Activated effector memory CD4-positive, alpha-beta T cell treated with Interleukin-2 at 50 U/mL for 16 hours (primary cell): ENCODE measurements at places on chromosomes 4 and X.
A peak's percentile ranks its signal among the peaks of the same experiment; 100 is the strongest.

DNA sequence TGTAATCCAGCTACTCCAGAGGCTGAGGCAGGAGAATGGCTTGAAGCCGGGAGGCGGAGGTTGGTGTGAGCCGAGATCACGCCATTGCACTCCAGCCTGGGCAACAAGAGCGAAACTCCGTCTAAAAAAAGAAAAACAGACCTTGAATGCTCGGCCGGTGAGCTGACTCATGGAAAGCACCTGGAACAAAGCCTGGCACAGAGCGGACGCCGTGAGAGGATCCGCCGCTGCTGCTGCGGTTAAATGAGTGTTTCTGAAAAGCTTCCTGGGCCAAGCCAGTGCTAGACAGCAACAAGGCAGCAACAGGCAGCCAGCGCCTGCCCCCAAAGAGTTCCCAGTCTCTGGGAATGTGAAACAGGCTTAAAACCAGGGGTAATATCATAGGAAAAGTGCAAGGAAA, 186.4 kb downstream of the AFAP1 start:
- DNase-seq, result no peak

- DNase-seq, result no peak
These were observed 32.4 kb upstream of the KIT start for GRCh38 chr4:54625391-54625790.

DNA sequence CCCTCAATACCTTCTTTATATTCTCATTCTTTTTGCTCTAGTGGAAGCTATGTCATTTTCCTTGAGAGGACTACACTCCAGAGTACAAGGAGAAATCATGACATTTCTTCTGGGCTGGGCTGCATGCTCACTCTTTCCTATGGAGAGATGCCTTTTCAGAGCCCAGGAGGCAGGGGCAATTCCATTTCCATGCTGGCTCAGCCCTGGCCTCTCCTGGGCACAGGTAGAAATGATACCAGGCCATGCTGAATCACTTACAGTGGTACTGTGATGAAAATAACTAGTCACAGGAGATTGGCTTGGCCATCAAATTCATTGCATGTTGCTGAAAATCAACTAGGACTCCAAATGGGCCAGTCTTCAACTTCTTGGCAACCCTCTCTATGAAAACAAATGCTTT, 34.0 kb upstream of the PPARGC1A start:
- DNase-seq, result no peak

DNA sequence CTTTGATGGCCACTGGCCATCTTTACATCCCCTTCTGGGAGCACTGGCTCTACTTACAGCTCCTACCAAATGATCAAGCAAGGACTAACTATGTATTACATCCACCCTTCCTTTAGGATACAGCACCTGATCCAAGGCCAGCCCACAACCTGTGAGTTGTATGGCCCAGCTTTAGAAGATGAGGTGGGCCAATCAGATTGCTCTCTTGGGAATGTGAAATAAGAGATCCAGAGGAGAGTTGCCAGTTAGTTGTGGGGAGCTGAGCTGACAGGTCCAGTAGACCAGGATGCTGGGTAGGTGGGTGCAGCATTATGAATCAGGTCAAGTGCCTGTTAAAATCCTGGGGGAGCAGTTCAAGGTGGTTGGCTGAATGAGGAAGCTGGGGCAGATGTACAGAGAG, 111.5 kb downstream of the GNL3L start:
- DNase-seq, result no peak

DNA sequence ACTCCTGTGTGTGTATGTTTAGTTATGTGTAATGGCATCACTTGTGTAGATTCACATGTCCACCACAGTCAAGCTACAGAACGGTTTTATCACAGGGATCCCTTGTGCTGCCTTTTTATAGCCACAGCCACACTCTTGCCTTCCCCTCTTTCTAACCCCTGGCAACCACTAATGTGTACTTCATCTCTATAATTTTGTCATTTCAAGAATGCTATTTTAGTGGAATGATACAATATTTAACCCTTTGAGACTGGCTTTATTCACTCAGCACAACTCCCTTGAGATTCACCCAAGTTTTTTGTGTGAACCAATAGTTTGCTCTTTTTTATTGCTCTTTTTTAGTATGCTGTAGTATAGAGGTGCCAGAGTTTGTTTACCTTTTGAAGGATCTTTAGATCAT, 112.1 kb downstream of the CDKL5 start:
- DNase-seq, result no peak

DNA sequence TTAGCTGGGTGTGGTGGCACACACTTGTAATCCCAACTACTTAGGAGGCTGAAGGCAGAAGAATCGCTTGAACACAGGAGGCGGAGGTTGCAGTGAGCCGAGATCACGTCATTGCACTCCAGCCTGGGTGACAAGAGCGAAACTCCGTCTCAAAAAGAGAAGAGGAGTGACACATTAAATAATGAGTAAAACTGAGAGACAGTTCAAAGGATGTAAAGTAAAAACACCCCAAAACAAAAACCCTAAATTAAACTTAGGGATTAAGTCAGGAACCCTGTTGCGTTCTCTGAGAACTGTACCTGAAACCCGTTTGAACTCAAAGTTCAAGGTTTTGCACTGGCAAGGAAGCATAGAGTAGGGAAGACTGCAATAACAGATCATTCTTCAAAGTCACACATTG, 141.7 kb downstream of the BRWD3 start:
- DNase-seq, result no peak

- no peak for DNase-seq
These were observed 32.9 kb downstream of the CHM start for GRCh38 chrX:86014421-86014820.

DNA sequence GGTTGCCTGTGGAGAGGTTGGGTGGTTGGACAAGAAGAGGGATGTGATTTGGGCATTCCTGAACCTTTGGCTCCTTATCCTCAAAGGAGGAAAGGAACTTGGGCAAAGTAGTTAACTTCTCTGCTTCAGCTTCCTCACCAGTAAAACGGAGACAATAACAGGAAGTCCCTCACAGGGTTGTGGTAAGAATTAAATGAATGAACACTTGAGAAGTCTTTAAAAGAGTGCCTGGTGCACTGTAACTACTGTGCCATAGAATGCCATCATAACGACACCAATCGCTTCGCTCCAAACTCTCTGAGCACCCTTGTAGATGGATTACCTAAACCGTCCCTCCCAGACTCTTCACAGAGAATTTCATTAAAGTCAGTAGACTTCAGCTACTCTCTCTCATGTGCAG, 10.5 kb downstream of the ZCCHC18 start:
- no peak for DNase-seq

GRCh38 chr4:72275381-72275780, 243.6 kb downstream of the NPFFR2 start:
- DNase-seq, result no peak

DNA sequence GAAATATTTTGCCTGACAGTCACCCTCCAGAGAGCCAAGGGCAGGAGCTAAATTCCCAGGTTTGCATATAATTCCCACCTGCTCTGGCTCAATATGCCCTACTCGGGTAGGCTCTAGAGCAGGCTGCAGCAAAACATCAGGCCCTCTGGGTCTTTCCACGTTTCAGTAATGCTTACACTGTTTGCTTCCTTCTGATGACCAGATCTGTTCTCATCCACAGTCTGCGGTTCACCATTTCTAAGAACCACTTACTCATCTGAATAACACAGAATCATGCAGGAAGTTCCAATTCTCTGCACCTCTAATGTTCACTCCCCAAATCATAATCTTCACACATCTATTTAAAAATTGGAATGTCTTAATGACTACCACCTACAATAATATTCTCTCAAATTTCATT, 141.4 kb downstream of the PPP3CA start:
- peak; percentile 19 for DNase-seq

GRCh38 chr4:155667568-155668511, 1.2 kb downstream of the GUCY1A1 start:
- DNase-seq, result no peak

GRCh38 chr4:153020457-153020856, 84.3 kb downstream of the FHDC1 start:
- DNase-seq, result no peak

DNA sequence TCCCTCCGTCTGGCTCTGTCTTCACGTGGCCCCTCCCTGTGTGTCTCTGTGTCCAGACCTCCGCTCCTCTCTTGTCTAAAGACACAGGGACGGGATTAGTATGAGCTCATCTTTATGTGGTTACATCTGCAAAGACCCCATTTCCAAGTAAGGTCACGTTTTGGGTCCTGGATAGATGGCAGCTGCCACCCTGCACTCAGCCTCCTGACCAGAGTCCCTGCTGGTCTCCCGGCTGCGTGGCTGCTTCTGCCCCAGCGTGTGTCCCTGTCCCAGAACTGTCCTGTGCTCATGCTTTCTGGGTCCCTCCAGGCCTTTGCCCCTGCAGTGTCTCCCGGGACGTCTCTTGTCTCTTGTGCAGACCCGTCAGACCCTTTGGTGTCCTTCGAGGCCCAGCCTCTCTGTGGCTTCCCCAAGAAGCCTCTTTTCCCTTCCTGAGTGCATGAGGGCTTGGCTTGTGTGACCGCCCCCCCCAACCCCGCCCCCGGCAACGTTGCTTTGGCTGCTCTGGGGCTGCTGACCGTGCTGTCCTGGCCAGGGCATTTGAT, 107.3 kb downstream of the PSAPL1 start:
- no peak for DNase-seq

GRCh38 chr4:137892134-137892533, 350.0 kb downstream of the SLC7A11 start:
- DNase-seq, result no peak

DNA sequence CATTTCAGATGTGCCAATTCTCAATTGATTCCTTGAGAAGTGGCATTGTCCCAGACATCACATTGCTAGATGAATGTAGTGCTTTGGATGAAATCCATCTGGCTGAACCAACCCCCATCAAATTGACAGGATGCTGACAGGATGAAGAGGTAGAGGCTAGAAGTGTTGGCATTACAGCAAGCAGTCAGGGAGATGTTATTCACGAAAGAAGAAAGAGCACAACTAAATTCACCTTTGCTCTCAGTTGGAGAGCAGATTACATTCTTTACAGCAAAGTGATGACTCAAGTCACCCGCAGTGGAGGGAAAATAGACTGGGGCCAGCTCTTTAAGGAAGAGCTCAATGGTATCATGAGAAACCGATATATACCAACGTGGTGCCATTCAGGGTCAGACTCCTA, 259.6 kb downstream of the C4orf33 start:
- no peak for DNase-seq

GRCh38 chr4:71765821-71766383, 18.0 kb downstream of the GC start:
- no peak for DNase-seq

DNA sequence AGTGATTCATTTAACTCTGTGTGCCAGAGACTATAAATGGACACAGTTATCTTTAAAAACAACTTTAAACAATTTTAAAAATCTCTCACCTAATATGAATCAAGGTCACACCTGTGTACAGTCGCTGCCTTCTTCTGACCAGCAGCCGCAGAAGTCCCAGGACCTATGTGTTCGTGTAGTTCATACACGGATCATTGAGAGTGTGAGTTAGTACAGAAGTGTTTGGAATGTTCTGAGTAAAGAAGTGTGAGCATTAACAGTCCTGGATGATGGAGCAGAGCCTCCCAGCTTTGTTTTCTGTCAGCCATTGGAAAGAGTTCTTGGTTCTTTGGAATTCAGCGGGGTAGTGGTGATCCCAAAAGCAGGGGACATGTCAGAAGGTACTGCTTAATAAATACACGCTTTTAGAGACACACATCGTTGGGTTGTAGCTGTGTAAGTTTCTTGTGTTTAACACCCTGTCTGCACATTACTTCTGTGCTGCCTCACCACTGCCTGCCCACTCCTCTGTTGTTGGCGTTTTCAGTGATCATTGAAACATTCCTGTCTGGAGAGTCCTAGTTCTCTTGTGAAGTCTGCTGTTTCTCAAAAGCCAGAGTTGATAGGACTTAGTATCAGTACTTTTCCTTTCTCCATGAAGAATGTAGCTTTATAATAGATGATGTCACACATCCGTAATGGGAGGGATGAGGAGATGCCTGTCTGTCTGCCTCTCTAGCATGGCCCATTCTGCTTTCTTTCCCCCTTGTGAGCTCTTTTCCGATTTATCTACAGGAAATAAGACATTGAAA, 90.6 kb downstream of the PTTG2 start:
- DNase-seq, result no peak

DNA sequence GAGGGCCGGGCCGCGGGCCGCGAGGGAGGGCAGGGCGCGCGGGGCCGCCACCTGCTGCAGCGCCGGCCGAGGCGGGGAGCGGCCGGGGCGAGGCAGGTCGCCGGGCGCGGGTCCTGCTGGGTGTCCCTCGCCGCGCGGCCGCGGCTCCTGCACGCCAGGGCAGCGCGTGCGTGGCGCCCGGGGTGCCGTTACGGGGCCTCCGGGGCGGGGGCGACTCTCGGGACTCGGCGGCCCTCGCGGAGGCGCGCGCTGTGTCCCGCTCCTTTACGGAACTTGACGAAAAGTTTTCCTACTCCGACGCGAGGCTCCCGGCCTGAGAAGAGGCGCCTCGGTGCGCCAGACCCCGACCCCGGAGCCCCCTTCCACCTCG, 329 bp downstream of the TBC1D14 start:
- DNase-seq, result no peak

GRCh38 chr4:107689912-107690587, 30.0 kb downstream of the PAPSS1 start:
- no peak for DNase-seq

GRCh38 chrX:13938051-13938828, 91.5 kb downstream of the GEMIN8 start:
- DNase-seq, result no peak

DNA sequence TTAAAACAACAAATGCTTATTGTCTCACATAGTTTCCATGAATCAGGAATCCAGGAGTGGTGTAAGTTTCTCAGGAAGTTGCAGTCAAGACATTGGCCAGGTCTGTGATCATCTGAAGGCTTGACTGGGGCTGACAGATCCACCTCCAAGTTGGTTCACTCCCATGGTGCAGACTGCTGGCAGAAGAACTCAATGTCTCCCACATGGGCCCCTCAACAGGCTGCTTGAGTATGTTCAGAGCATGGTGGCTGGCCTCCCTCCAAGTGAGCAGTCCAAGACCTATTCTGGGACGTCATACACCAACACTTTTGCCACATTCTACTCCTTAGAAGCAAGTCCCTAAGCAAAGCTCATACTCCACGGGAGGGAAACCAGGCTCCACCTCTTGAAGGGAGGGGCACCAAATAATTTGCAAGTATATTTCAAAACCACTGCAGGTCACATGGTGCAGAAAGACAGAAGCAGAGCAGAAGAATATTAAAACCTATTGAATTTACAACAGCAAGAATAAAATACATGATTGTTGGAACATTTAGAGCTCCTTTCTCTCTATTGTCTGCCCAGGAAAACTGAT, 35.3 kb downstream of the LGI2 start:
- no peak for DNase-seq

GRCh38 chr4:83316459-83317165, 18.0 kb downstream of the HPSE start:
- DNase-seq, result no peak

DNA sequence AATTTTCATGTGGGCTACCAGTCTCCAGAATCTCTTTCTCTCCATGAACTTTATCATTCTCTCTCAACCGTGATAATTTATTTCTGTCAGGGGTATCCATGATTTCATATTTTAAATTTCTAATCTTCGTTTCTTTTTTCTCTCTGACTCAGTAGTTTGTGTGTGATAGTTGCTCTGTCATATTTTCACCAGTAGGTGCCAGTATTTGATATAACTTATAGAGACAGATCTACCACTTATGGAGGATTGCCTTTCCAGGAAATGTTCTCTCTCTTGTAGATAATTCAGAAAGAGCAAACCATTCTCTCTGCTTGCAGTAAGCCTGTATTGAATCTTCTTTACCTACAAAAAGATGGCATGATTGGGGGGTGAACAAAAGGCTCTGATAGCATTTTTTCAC, 79.3 kb upstream of the DYNLT3 start:
- no peak for DNase-seq

- no peak for DNase-seq
These were observed 99.2 kb upstream of the AP1S2 start for GRCh38 chrX:15953801-15954200.
